ENCODE measurements at places on chromosomes 4 and X.

DNA sequence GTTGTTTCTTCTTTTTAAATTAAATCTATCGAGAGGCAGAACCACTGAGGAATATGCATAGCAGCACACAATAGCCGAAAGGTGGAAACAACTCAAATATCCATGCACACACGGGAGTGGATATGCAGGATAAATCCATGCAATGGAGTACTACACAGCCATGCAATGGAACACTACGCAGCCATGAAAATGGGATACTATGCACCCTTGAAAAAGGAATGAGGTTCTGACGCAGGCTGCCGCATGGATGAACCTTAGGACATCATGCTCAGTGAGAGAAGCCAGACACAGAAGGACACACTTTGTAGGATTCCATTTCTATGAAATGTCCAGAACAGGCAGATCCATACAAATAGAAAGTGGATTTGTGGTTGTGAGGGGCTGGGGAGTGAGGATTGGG, 18.4 kb upstream of the P2RY8 start:
- no peak for DNase-seq

GRCh38 chrX:9532349-9532748, 67.5 kb downstream of the TBL1X start:
- DNase-seq = no peak

DNA sequence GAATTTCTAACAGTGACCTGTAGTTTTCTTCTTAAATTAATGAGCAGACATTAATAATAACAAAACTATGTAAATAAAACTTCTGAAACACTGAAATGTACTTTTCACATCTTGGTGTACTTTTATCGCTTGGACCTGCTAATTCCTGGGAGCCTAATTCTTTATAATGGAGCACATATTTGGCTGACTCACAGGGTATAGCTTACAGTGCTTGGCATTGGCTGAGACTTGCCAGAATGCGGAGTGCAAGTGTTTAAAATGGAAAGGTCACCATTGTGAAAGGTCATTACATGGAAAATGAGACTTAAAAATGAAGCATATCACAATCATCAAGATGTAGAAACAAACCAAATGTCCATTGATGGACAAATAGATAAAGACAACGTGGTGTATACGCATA, 137.3 kb upstream of the PDLIM3 start:
- no peak for DNase-seq

GRCh38 chr4:69849969-69850368, 10.0 kb downstream of the SULT1E1 start:
- no peak for DNase-seq

GRCh38 chr4:125262079-125262478, 52.7 kb upstream of the FAT4 start:
- DNase-seq = no peak

GRCh38 chrX:118971552-118971951, 2.9 kb upstream of the LONRF3 start:
- no peak for DNase-seq

DNA sequence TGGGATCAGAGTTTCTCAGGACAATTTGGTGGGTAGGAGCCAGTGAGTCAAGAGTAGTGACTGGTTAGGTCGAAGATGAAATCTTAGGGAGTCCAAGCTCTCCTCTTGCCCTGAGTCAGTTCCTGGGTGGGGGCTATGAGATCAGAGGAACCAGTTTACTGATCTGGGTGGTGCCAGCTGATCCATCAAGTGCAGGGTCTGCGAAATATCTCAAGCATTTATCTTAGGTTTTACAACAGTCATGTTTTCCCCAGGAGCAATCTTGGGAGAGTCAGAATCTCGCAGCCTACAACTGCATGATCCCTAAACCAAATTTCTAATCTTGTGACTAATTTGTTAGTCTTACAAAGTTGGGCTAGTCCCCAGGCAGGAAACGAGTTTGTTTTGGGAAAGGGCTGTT, 1833.2 kb upstream of the PCDH7 start:
- DNase-seq = no peak

- DNase-seq = no peak
Observed at GRCh38 chr4:142407596-142407995, 438.5 kb downstream of the INPP4B start.

- peak; percentile 72 for DNase-seq
Observed at GRCh38 chr4:3524349-3524748, 7.9 kb downstream of the LRPAP1 start.

- DNase-seq = peak; percentile 86
Observed at GRCh38 chrX:40174001-40174853, 76.5 kb upstream of the BCOR start.

GRCh38 chr4:139555705-139556070, 331 bp downstream of the SETD7 start:
- no peak for DNase-seq

DNA sequence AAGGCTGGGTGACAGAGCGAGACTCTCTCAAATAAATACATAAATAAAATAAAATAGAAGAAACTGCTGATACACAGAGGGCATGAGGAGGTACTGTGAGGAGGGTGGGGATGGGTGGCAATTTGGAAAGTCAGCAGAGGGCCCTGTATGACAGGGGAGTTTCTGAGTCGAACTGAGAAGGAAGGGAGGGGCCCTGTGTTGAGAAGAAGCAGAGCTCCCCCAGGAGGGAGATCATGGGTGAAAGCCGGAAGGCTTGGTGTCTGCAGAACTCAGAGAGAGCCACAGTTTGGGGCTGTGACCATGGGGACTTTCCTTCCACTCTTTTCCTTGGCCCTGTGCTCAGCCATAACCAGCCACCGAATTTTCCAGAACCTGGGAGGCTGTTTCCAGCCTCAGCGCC, 24.8 kb upstream of the AFAP1 start:
- no peak for DNase-seq

GRCh38 chr4:122701061-122701460, 31.4 kb upstream of the BBS12 start:
- no peak for DNase-seq

- no peak for DNase-seq
Observed at GRCh38 chr4:139682741-139683151, 17.1 kb downstream of the MGST2 start.

DNA sequence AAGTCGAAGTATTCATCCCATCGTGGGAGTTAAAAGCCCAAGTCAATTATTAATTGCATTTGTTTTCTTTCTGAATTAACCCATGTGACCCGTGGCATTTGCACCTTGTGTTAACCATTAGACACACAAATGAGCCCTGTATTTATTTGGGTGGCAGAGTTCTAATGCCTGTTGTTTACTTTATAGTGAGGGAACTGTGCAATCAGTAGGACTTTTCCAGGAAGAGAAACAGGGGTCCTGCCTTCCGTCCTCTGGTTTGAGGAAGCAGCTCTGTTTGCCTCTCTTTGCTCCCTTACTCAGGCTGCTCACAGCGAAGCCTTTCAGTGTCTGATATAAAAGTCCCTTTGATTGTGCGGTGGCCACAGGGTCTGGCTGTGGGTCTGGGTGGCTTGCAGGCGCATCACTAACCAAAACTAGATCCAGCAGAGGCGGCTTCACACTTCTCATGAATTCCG, 263.6 kb downstream of the PTTG2 start:
- no peak for DNase-seq

DNA sequence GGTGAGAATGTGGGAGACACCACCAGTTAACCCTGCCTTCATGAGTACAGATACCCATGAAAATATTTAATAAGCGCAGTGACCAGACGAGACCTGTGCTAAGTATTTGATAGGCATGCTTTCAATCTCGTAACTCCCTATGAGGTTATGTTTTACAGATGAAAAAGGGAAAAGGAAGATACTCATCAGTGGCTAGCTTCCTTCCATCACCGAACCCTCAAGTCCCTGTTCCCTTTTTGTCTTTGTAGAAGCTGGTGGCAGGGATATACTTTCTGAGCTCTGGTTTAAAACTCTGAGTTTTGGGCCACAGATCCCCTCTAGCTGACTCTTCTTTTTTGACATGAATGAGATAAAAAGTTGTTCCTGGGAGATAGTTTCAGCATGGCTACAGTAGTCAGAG, 26.3 kb downstream of the AFF1 start:
- no peak for DNase-seq

- DNase-seq = peak; percentile 84
Observed at GRCh38 chrX:345020-345925, 26.7 kb upstream of the GTPBP6 start.

DNA sequence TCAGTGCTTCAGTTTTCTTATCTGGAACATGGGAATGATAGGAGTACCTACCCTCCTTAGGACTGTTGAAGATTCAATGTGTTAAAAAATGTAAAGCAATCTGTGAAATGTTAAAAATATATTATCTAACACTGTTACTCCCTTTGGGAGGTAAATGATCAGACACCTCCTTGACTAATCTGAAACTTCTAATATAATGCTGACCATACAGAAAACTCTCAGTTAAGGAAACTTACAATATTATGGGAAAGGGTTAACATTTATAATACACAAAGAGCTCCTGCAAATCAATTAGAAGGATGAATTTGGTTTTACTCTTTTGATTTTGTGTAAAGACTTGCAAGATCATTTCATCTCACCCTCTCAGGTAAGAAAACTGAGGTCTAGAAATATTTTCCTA, 1.6 kb upstream of the PFKFB1 start:
- DNase-seq = no peak

DNA sequence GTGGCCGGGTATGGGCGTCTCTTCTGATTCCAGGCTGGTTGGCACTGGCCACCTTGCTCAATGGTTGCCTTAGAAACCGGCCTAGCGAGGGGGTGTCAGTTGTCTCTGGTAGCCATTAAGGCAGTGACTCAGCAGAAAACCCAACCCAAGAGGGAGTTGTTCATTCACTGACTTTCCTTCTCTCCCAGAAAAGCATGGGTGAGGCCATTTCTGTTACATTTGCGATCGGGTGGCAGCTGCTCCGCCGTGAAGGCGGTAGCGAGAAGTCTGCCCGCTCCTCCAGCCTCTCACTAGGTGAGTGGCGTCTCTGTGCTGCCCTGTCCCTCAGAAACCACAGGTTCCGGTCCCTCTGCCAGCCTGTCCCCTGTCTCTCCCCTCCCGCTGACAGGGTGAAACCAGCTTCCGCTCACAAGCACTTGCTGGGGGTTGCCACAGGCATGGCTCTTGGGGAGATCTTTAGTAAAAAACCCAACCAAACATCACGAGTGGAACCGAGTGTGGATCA, 17.4 kb downstream of the IRAK1 start:
- no peak for DNase-seq

- DNase-seq = no peak
Observed at GRCh38 chr4:24772952-24773351, 22.4 kb upstream of the SOD3 start.

- DNase-seq = no peak
Observed at GRCh38 chr4:183607894-183608293, 51.1 kb downstream of the RWDD4 start.

DNA sequence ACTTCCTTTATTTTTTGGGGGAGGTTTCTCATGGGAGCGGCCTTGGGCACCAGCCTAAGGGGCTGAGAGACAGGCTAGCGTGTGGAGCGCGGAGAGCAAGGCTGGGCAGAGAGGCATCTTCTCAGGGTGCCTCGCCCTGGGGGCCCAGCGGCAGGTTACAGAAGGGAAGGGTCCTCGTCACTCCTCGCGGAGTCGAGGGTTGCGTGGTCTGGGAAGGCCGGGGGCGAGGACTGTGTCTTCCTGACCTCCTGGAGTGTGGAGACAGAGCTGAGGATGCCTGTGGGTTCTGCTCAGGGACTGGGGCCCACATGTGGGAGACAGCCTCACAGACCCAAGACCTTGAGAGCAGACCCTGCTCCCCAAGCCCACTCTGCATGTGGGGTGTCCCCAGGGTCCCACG, 79.6 kb upstream of the LRPAP1 start:
- DNase-seq = peak; percentile 62

GRCh38 chr4:121070696-121071639, 1.4 kb downstream of the NDNF start:
- no peak for DNase-seq

- no peak for DNase-seq
Observed at GRCh38 chr4:123603165-123603564, 206.6 kb downstream of the SPRY1 start.

GRCh38 chrX:121546317-121546716, 498.9 kb downstream of the GLUD2 start:
- no peak for DNase-seq

- no peak for DNase-seq
Observed at GRCh38 chr4:81876106-81876505, 404.4 kb upstream of the RASGEF1B start.

DNA sequence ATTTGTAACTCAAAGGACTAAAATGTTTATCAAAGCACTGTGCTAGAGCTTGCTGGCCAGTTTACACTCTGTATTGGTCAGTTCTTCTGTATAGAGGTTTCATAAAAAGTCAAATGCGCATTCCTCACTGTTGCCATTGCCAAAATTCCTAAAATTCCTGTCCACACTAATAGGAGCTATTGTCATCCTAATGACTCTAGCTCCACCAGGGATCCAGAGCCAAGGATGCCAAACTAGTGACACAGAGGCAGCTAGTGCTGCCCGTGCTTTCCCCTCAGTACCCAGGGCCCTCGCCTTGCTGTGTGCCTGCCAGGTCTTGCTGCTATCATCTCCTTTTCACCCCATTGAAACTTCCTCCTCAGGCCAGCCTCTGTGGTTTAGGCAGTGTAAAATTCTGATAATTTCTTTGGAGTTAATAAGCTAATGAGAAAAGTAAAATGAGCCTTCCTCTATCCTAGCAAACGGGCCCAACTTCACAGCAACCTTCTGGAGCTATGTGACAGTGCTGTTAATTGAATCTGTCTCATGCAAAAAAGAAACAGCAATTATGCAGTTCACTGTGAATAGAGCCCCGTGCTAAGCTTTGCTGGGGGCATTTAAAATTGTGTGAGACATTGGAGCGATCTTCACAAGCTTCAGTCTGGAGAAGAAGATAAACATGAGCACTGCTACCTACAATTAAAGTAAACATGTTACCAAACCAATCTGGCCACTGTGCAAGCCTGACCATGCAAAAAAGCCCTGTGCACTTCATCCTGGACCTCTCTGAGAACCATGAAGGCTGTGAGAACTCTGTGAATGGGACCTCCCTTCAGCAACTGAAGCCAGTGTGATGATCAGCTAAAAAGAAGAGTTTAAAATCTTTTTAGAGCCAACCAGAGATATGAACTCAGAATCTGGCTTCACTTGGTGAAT, 43.1 kb upstream of the FGF2 start:
- DNase-seq = no peak

- no peak for DNase-seq
Observed at GRCh38 chr4:71239365-71239764, 99.5 kb upstream of the SLC4A4 start.

GRCh38 chr4:8849266-8850073, 22.2 kb downstream of the HMX1 start:
- peak; percentile 58 for DNase-seq

GRCh38 chr4:36870121-36870520, 374.4 kb upstream of the NWD2 start:
- DNase-seq = no peak

DNA sequence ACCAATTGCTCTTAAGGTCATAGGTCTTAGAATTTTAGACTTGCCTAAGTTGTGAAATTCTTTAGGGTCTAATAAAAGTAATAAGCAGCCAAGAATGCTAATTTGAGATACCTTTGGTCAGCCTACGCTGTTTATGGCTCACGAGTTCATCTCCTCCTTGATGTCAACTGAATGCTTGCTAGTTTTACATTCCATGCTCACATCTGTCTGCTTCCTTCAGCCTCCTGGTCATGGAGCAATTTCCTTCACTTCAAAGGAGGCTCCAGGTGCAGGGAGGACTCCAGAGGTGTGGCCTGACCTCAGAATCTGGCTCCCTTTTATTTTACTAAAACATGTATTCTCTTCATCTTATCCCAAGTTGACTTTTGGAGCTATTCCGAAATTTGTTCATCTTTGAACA, 23.3 kb upstream of the LNX1 start:
- no peak for DNase-seq

Measured in chondrocyte (in vitro differentiated cells).